ENCODE measurements at places on chromosomes 1 and 21.

DNA sequence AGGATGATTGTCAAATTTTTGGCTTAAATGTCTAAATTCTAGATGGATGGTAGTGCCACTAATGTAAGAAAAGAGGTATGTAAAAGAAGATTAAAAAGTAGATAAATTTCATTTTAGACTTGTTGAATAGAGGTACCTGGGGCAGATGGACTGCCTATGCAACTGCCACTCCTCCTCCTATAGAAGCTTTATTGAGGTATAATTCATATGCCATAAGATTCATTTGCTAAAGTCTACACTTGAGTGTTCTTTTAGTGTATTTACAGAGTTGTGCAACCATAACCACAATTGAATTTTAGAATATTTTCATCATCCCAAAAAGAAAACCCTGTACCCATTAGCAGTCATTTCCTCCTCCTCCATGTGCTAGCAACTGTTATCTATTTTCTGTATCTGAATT, 70.6 kb downstream of the FNBP1L start:
- no peak for DNase-seq

GRCh38 chr1:18108299-18109057, 880 bp downstream of the IGSF21 start:
- no peak for DNase-seq

DNA sequence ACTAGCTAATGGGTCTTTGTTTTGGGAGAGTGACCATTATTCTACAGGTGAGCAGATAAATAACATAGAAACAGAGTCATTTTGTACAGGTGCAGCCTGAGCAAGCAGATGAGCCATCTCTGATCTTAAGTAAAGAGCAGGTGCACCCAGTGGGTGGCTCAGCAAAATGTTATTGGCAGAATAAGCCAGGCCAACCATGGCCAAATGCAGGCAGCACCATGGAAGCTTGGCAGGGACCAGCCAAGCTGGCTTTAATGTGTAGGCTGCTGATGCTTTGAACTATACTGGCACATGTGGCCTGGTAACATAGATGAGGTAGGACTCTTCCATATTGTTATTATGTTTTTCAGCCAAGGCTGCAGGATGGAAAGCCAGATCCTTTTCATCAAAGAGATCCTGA, 553.3 kb upstream of the ZRANB2 start:
- no peak for DNase-seq

DNA sequence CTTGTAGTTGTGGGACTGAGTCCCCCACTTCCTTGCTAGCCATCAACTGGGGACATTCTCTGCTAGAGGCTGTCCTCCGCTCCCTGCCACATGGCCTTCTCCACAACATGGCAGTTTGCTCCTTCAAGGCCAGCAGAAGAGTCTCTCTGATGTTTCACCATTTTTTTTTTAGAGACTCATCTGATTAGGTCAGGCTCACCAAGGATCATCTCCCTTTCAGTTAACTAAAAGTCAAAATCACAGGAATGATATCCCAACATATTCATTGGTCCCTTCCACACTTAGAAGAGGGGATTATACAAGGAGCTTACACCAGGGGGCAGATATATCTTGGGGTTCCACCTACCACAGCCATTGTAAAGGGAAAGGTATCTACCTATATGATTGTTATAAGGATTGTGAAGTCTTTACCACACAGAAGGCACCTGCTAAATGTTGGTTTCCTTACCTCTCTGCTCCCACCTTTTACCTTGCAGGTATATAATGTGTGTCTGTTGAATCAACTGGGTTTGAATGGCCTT, 23.3 kb downstream of the RIMKLA start:
- no peak for DNase-seq

GRCh38 chr1:111274653-111275052, 16.0 kb upstream of the CHIA start:
- DNase-seq, result peak; percentile 17

DNA sequence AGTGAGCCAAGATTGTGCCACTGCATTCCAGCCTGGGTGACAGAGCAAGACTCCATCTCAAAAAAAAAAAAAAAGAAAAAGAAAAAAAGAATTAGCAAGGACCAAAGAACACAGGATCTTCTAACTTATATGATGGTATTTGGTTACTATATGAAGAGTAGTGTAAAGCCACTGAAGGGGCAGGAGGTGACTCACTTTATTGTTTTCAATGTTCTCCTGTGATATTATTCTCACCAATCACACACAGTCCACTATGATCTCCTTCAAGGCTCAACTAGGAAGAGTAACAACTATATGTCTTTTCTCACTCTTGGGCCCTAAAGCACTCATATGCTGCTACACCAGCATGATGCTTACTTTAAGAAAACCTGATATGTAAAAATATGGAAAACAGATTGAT, 26.7 kb downstream of the RC3H1 start:
- DNase-seq, result no peak

GRCh38 chr1:152928671-152929070, 18.3 kb upstream of the SPRR5 start:
- no peak for DNase-seq

GRCh38 chr21:45406801-45407628, 2.0 kb downstream of the COL18A1 start:
- DNase-seq, result no peak

- DNase-seq, result no peak
These were observed 136.6 kb upstream of the ZNF648 start for GRCh38 chr1:182198006-182198605.

DNA sequence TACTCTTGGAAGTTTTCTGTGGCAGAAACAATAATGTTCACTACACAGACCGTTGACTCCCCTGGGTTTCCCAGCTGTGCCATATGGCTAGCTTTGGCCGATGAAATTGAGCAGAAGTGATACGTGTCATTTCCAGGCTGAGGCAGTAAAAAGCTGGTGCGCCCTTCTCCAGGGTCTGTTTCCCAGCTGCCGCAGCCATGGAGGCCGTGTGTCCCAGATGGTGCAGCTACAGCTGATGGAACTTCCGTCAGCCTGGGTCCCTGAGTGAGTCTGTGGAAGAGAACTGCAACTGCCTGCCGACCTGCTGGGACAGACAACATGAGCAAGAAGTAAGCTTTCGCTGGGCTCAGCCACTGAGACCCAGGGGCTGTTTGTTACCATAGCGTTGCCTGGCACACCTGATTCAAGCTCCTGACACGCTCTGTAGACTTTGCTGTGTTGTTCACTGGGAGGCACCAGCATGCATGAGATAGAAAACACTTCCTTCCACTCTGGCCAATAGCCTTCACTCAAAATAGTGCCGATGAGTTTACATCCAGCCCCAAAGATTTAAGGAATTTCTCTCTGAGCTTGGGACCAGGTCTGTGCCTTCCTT, 116.3 kb upstream of the SLC25A33 start:
- no peak for DNase-seq

DNA sequence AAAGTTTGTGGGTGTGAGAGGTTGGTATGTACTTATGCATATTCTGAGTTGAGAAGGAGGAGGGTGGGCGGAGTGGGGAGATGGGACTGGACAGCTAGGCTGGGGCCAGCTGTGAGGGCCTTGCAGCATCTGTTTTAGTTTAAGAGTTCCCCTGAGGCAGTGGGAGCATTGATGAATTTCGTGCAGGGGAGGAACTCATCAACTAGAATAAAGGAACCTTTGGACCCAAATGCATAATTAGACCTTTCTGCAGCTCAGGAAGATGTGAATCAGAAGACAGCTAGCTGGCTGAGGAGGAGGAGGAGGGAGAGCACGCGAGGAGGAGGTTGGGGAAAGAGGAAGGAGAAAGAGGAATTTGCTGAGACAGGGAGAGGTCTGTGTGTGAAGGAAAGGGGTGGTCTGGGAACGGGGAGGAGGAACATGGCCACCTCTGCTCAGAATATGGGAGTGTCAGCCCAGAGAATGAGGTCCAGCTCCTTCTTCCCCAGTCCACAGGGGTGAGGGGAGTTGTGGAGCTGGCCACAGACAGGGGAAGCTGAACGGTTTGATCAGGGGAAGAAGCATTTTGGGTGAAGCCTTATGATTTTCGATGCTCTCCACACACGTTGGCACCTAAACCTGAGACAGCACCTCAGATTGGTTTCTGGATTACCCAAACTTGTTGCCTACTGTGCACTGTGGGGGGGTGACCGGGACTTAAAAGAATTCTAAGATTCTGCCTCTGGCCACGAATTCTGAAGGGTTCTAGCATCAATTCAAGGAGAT, 27.7 kb downstream of the MYOG start:
- no peak for DNase-seq

DNA sequence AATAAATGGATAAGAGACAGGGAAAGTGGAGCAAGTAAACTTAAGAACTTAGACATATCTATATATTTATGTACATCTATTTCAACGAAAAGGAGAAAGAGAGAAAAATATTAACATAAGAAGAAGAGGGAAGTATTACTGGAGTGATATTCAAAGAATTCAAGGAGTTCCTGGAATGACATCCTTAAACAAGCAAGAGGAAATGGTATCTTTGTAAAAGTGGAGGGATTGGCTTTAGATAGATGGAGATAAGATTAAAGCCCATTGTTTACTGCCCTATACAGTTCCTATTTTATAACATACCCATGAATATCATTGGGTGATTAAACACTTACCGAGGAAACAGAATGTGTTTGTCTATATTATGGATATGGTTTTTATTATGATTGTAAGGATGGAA, 1036.3 kb downstream of the TTLL7 start:
- no peak for DNase-seq

- no peak for DNase-seq
These were observed 11.7 kb upstream of the RGS2 start for GRCh38 chr1:192797143-192797542.

DNA sequence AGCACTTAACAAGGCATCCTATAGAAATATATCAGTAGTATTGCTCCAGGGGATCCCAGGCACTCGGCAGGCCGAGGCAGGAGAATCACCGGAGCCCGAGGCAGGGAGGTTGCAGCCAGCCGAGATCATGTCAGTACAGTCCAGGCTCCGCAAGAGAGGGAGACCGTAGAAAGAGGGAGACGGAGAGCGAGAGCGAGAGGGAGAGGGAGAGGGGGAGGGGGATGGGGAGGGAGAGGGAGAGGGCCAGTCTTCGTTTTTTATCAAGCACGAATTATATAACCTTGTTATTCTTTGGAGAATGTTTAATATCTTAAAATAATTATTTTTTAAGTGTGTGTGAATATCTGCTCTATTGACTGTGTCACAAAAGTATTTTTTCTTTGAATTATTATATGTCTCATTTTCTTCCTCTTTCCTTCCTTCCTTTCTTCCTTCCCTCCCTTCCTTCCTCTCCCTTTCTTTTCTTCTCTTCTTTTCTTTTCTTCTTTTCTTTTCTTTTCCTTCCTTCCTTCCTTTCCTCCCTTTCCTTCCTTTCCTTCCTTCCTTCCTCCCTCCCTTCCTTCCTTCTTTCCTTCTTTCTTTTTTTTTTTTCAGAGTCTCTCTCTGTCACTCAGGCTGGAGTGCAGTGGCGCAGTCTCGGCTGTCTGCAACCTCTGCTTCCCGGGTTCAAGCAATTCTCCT, 233.7 kb downstream of the SRGAP2C start:
- no peak for DNase-seq

DNA sequence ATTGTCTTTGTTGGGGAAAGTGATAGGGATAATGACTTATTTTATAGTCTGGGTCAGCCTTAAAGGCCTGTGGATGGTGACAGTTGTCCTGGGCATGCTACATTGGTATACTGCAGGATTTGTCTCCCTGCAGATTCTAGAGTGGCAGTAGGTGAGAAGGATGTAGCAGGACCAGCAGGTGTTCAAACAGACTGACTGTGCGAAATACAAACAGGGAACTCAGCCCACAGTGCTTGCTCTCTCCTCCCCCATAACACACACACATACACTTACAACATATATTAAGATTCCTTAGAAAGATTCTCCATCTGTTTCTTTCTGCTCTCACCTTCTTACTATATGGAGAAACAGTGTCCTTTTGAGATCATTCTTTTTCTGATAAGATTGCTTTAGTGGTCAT, 6.9 kb downstream of the PDE4B start:
- DNase-seq, result no peak

DNA sequence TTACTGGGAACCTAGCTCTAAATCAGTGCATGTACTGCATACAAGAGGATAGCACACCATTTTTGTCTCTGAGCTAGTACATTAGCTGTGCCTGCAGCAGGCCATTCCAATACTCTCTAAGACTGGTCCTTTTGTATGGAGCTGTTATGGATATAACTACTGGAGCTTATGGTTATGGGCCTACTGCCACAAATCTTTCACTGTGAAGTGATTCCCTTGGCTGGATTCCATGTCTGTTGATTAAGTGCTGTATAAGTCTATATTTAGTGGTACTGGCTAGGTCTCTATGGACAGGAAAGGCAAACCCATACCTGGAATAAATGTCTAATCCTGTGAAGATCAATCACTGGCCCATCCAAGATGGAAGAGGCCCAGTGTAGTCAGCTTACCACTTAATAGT, 12.0 kb downstream of the ZFYVE9 start:
- DNase-seq, result no peak

GRCh38 chr1:5916572-5917280, 75.5 kb downstream of the NPHP4 start:
- no peak for DNase-seq

DNA sequence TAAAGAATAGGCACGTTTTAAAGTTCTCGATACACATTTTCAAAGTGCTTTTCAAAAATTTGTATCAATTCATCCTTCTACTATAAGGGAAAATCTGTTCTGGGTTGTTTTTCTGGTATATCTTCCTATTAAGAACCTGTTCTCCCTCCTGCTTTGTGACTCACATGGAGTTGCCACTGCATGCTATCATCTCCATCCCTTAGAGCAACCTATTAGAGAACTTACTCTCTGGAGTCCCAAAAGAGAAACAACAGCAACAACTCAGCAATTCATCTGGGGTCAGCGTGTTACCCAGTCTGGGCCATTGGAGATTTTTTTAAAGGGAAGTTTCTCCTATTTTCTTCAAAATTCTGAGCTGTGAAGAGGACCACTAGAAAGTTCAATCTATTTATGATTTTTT, 227.4 kb downstream of the HLX start:
- no peak for DNase-seq

DNA sequence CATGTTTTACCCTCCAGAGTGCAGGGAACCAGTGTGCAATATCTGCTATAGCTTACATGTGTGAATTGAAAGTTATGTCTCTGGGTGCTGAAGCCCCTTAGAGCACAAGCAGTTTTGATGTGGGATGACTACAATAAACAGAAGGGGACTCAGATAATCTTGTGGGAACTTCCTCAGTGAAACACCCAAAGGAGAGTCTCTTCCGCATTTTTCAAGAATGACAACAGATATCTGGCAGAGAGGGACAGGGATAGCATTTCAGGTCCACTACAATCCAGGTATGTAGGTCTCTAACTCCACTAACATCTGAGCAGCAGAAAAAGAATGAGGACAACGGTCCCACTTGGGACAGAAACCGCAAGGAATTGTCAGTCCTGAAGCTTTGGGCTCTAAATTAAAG, 67.6 kb upstream of the PDE4B start:
- no peak for DNase-seq

DNA sequence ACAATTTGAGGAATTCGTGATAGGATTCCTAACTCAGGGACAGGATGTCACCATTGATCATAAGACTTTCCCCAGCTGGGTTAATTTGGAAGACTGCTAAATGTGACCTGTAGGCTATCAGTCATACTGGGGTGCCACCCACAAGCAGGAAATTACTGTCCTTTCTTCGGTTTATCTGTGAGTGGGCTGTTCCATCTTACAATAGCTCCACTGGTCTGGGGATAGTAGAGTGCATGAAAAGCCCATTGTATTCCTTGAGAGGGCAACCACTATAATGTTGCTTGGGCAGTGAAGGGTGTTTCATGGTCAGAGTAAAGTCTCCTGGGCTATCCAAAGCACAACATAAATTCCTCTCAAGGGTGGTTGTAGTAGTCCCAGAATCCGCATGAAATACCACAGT, 1523.0 kb upstream of the B3GALT2 start:
- DNase-seq, result no peak

GRCh38 chr1:69747207-69747606, 179.5 kb downstream of the LRRC7 start:
- DNase-seq, result no peak

Data from CD4-positive, alpha-beta T cell treated with Interleukin-17A for 1 hour (primary cell).